ENCODE measurements at places on chromosomes 2 and 18.
A peak's percentile ranks its signal among the peaks of the same experiment; 100 is the strongest.

DNA sequence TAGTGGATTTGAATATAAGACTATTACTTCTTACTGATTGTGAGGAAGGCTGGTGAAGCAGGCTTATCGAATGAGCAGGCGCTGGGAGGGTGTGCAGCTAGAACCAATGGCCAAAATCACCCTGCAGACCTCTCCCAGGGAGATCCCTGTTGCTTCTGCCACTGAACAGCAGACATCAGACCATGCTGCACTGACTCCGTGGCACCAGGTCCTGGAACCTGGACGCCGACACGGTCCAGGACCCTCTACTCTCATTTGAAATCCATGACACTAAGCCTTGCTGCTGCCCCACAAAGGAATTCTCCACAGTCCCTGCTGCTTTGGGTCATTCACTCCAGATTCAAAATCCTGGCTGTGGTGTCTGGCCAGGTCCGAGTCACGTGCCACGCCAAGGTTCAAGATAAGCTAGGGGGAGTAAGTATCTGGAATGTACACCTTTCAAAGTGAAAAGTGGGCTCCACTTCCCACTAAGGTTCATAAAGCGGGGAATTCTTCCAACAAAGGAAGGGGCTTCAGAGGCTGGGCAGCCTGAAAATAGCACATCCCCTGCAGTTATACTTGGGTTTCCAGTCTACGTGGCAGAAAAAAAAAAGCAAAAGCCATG is 9.0 kb upstream of the YWHAQ start:
- DNase-seq = no peak

GRCh38 chr2:62306751-62307468 is 111.0 kb downstream of the B3GNT2 start:
- DNase-seq = peak; percentile 43

- no peak for DNase-seq
Measured at GRCh38 chr2:20619624-20620024, 31.3 kb downstream of the HS1BP3 start.

DNA sequence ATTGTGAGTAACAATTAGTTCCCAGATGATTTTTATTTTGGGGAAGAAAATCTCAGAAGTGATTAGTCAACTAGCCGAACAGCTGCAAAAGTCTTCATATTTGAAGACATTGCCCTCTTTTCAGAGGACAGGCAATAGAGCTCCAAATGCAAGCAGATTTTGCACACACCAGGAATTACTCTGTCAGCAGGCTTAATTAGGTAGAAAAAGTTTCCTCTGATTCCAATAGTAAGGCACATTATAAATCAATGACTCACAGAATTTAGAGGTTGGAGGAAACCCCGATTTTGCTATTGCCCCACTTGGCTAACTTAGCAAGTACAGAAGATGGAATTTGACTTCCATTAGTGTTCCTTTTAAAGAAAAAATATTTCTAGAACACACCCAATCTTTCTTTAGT is 30.7 kb upstream of the SCN1A start:
- no peak for DNase-seq

GRCh38 chr2:226139759-226140158 is 659.9 kb downstream of the IRS1 start:
- no peak for DNase-seq

GRCh38 chr2:195406886-195407603 is 250.0 kb upstream of the SLC39A10 start:
- DNase-seq = no peak

- DNase-seq = no peak
Measured at GRCh38 chr18:8029731-8030130, 462.6 kb downstream of the PTPRM start.

GRCh38 chr2:39124746-39125057 is 3.9 kb upstream of the SOS1 start:
- DNase-seq = no peak

DNA sequence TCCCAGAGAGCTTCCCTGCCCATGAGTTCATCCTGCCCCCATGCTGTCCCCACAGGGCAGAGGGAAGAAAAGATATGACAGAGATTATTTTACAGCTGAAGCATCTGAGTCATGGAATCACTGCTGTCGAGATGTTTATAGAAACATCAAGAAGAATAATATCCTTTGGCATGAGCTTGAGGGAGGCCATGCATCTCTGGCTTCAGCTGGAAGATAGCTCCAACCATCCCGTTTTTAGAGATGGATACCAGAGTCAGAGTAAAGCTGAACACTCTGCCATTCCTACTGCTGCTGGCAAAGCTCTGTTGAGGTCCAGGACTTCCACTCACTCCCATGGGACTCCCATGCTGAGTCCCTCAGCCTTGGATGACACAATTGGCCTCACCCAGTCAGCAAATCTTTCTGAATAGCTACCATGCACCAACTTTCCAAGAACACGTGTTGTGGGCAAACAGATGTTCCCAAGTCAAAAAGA is 167.8 kb downstream of the TTC32 start:
- DNase-seq = no peak

DNA sequence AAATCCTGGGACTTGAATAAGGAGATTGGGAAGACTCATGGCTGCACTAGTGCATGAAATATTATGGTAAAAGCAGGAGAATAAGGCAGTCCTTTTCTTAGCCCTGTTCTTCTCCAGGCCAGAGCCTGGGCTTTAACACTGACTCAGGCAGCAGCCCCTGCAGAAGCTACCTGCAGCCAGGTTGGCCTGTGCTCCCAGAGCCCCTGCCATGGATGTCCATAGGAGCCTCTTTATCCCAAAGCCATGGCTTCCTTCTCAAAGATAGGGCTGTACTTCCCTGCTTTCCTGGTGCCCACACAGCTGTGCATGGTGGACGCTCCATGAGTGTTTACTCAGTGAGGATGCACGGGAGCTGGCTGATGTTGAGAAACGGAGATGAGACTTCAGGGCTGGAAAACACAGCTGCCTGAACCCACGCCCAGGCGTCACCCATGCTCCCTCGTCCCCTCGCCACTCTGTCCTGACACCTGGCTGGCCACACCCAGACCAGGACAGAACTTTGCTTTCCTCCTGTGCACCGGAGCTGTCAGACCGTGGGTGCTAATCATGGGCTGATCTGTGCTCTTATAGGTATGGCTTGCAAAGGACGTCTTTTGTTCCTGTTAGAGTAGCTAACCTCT is 135.5 kb downstream of the GLI2 start:
- DNase-seq = no peak

DNA sequence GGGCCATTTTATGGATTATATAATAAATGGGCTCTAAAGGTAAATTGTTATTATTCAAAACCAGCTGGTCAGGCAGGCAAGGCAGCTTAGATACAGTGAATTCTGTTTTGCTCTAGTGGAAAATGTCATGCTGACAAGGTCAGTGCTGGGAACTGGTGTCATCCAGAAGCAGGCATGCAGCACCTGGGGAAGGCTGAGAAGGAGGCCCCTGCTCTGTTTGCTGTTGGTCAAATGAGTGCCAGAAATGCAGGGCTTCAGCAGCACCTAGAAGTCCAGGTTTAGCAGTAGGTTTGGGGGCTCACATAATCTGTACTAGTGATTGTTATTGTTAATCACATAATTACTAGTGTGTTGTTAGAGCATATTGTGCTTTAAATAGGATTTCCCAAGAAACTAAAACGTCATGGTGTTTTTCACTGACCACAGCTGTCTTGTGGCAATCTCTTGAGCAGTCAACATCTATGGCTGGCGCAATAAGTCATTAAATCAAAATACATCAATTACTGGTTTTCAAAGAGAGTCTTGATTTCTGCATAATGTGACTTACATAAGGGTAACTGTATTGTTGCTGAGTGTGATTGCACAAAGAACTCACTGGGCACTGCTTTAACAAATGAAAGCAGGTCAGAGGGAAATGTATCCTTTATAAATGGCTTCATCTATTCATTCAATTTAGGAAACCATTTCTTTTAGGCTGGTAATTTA is 99.1 kb downstream of the MYO3B start:
- peak; percentile 88 for DNase-seq

GRCh38 chr2:181348107-181348837 is 108.9 kb upstream of the ITGA4 start:
- no peak for DNase-seq

- no peak for DNase-seq
Measured at GRCh38 chr2:190625691-190626090, 23.2 kb upstream of the NAB1 start.

- DNase-seq = no peak
Measured at GRCh38 chr2:177666408-177666807, 273.8 kb downstream of the AGPS start.

- DNase-seq = peak; percentile 55
Measured at GRCh38 chr2:132725148-132725547, 55.1 kb upstream of the LYPD1 start.

DNA sequence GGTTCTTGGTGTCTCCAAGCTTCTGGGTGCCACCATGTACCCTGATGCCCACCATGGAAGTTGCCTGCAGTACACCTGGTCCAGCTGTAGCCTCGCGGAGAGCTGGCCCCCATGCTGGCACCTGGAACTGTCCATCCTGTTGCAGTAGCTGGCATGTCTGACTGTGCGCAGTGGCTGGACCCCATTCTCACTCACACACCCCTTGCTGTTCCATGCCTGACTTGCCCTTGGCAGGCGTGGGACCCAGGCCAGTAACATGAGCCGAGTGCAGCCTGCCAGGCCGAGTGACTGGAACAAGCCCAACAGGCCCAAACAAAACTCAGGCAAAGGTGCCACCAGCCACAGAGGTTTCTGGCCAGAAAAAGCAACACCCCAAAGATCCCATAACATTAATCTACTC is 73.8 kb downstream of the NEURL3 start:
- no peak for DNase-seq

DNA sequence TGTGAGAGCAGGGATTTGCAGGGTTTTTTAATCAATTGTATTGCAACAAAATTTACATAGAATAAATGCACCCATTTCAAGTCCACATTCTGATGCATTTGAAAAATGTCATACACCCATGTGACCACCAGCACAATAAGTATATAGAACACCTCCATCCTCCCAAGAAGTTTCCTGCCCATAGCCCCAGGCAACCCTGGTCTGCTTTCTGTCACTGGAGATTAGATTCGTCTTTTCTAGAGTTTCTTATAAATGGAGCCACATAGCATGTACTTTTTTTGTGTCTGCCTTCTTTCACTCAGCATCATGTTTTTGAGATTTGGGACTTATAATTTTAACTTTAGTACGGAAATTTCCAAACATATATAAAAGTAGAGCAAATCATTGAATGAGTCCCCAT is 127.2 kb upstream of the EPAS1 start:
- DNase-seq = no peak
